ENCODE measurements at places on chromosomes 1 and 21. TPM values are rescaled to one million over a fixed set of nuclear protein-coding genes. Genes with fewer than 3 reads are reported as not detected.

RGSL1 gene
- not detected for total RNA-seq

GRCh38 chr21:26140926-26141325, 29.6 kb downstream of the APP start:
- no peak for DNase-seq

GRCh38 chr1:21106709-21107108, 70.0 kb downstream of the EIF4G3 start:
- no peak for DNase-seq

- DNase-seq, result no peak
Measured at GRCh38 chr1:87760155-87760554, 431.5 kb downstream of the LMO4 start.

Measured in upper lobe of right lung (tissue), 1 donor.